ENCODE measurements at places on chromosomes 5 and 9. TPM values are rescaled to one million over a fixed set of nuclear protein-coding genes. Genes with fewer than 3 reads are reported as not detected.

FCN1 gene
- not detected for total RNA-seq

CDH18 gene
- not detected for total RNA-seq

NOXA1 gene
- total RNA-seq = 0.33 TPM

AGXT2 gene
- total RNA-seq = not detected

IL31RA gene
- 1.1 TPM for total RNA-seq

AK8 gene
- 0.49 TPM for total RNA-seq

BRD3OS gene
- total RNA-seq = 37.9 TPM

FNIP1 gene
- 10.6 TPM for total RNA-seq

ABCA1 gene
- 38.0 TPM for total RNA-seq

PCDHA9 gene
- total RNA-seq = under 0.01 TPM

BASP1 gene
- total RNA-seq = 73.3 TPM

RAI14 gene
- total RNA-seq = 118 TPM

MEIKIN gene
- not detected for total RNA-seq

MARCOL gene
- not detected for total RNA-seq

SCGB3A2 gene
- not detected for total RNA-seq

APBA1 gene
- total RNA-seq = 8.0 TPM

PIP5KL1 gene
- 2.5 TPM for total RNA-seq

PFN3 gene
- total RNA-seq = not detected

CHSY3 gene
- 3.9 TPM for total RNA-seq

All from mesangial cell (primary cell).